Activated CD4-positive, alpha-beta memory T cell treated with anti-CD3 and anti-CD28 coated beads for 36 hours (primary cell): ENCODE measurements at places on chromosomes 16 and 17. TPM values are rescaled to one million over a fixed set of nuclear protein-coding genes. Genes with fewer than 3 reads are reported as not detected.

GRCh38 chr17:82014432-82014831 lies 8.2 kb downstream of the CENPX start:
- no peak overlapping the region for H3K27ac ChIP-seq
- H3K36me3 ChIP-seq, result no peaks in the 10 kb centered on the region
- H3K4me3 ChIP-seq, result no peak overlapping the region

ZNF276 gene
- 22.1 TPM for total RNA-seq

DNA sequence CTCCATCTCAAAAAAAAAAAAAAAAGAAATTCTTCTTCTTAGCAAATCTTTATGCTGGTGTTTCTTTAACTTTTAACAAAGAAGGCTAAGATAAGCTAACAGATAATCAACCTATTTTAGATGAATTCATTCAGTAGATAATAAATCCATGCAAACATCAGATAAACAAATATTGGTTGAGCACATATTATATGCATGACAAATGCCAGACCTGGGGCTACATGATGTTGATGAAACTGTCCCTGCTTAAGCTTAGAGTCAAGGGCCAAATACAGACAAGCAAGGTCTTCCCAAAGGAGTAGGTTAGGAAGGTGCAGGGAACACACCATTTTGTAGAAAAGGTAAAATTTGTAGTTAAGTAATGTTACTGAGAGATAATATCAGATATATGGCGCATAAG lies 6.7 kb upstream of the MAP2K6 start:
- H3K36me3 ChIP-seq, result no peaks in the 10 kb centered on the region
- H3K4me1 ChIP-seq, result peaks cover 5% of the 10 kb centered on the region
- DNase-seq, result no peak
- peaks cover 2% of the 10 kb centered on the region for H3K27me3 ChIP-seq
- no peak overlapping the region for H3K4me3 ChIP-seq

DNA sequence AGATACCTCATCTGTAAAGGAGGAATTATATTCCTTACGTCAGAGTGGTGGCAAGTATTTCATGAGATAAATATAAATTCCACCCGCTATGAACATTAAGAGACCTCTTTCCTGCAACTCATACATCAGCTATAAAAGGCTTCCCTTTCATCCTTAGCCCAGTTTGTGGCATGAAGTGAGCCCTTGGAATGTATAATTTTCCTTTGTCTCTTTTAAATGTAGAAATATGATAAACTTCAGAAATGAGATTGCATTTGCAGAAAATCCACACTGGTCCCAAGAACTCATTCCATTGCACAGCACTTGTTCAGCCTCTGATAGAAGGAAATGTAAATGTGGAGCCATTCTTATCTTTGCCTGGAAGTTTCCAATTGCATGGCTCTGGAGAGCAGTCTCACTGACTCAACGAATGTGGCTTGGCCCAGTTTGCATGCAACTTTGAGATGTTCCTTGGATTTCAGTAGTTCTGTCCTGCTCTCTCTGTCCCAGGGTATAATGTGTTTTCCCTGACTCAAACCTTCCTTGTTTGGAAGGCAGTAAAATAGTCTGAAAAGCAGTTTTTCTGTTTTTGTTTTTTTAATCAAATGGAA lies 746.4 kb downstream of the CDH11 start:
- H3K27me3 ChIP-seq, result no peaks in the 10 kb centered on the region
- no peak overlapping the region for H3K4me3 ChIP-seq
- no peak overlapping the region for H3K27ac ChIP-seq
- H3K4me1 ChIP-seq, result no peaks in the 10 kb centered on the region
- no peak for DNase-seq
- H3K36me3 ChIP-seq, result no peaks in the 10 kb centered on the region

- no peak overlapping the region for H3K27ac ChIP-seq
- DNase-seq, result no peak
- peaks cover 14% of the 10 kb centered on the region for H3K36me3 ChIP-seq
- no peak overlapping the region for H3K4me3 ChIP-seq
- H3K4me1 ChIP-seq, result peaks cover 30% of the 10 kb centered on the region
- no peaks in the 10 kb centered on the region for H3K27me3 ChIP-seq
Measured at GRCh38 chr16:4647644-4647980, 23.0 kb downstream of the MGRN1 start.

DNA sequence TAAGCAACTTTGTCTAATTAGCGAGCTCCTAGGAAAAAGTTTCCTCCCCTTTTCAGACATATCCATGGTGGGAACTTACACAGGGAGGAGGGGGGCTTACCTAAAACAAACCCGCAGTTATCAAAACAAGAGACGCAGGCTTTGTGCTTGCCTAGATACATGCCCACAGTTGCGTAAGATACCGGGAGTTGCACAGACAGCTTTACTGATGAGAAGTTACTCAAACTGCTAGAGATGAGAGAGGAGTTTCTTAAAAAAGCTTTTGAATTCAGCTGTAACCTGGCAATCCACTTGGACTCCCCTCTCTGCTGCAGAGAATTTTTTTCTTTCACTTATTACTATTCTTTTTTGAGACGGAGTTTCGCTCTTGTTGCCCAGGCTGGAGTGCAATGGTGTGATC lies 6.8 kb upstream of the ZP2 start:
- no peak overlapping the region for H3K27ac ChIP-seq
- no peak overlapping the region for H3K4me3 ChIP-seq
- H3K4me1 ChIP-seq, result no peaks in the 10 kb centered on the region
- H3K36me3 ChIP-seq, result no peaks in the 10 kb centered on the region

DNA sequence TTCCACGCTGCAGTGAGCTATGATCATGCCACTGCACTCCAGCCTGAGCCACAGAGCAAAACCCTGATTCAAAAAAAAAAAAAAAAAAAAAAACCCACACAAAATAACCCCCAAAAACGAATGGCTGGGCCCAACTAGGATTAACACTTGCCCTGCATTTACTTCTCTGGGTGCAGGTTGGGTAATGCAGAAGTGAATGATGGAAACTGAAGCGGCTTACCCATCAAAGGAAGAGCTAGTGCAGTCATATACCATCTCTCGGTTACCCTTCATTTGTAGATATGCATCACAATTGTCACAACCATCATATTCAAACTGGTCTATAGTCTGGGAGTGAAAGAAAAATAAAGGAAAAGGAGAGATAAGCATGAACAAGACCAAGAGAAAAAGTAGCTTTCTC lies 819 bp downstream of the SUPT4H1 start:
- peak overlapping the region; percentile 100 for H3K4me3 ChIP-seq
- peaks cover 62% of the 10 kb centered on the region for H3K36me3 ChIP-seq
- peak; percentile 43 for DNase-seq
- peaks cover 60% of the 10 kb centered on the region for H3K4me1 ChIP-seq

KREMEN2 gene
- total RNA-seq, result not detected

NOG gene
- not detected for total RNA-seq

PRSS36 gene
- not detected for total RNA-seq

- peak; percentile 86 for DNase-seq
- peaks cover 76% of the 10 kb centered on the region for H3K4me1 ChIP-seq
- H3K27me3 ChIP-seq, result no peaks in the 10 kb centered on the region
- peak overlapping the region; percentile 80 for H3K27ac ChIP-seq
Measured at GRCh38 chr17:80866050-80866793, 125.4 kb upstream of the CHMP6 start.

CPNE7 gene
- total RNA-seq, result 6.2 TPM

DNA sequence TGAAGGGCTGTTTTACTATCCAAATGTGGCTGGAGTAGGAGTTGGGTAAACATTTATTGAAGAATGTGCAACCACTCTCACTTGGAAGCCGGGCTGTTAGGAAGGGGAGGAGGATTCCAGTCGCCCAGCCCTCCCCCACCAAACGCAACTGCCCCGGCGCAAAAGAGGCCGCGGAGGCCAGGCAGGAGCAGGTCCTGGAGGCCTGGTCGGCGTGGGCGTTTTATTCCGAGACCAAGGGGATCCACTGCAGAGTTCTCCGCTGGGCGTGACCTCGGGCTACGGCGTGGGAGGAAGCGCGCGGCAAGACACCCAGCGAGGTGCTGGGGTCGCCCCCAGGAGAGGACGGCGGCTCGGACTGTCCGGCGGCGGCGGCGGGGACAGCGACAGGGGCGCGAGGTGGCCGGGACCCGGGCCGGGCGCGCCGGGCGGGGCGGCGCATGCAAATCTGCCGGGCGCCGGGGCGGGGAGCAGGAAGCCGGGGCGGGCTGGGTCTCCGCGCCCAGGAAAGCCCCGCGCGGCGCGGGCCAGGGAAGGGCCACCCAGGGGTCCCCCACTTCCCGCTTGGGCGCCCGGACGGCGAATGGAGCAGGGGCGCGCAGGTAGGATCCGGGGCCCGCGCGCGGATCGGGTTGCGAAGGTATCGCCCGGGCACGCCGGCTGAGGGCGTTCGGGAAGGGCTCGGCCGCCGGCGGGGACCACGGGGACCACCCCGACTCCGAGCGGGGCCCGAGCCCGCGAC lies at the start of gene IL4R:
IL4R (plus strand) TSS at position 553 of the 739 bp plus-strand sequence. CDS start 26,230 bp downstream, outside the sequence.
- peaks cover 28% of the 10 kb centered on the region for H3K36me3 ChIP-seq
- DNase-seq, result peak; percentile 86
- no peaks in the 10 kb centered on the region for H3K27me3 ChIP-seq
- H3K27ac ChIP-seq, result peak within 1 kb of the TSS; percentile 96
- peaks cover 41% of the 10 kb centered on the region for H3K4me1 ChIP-seq

- H3K36me3 ChIP-seq, result peaks cover 20% of the 10 kb centered on the region
- no peak overlapping the region for H3K4me3 ChIP-seq
- H3K27me3 ChIP-seq, result no peaks in the 10 kb centered on the region
- H3K27ac ChIP-seq, result no peak overlapping the region
- DNase-seq, result no peak
Measured at GRCh38 chr17:69268543-69269014, 40.0 kb upstream of the ABCA10 start.

SYNGR3 gene
- 12.4 TPM for total RNA-seq

DNA sequence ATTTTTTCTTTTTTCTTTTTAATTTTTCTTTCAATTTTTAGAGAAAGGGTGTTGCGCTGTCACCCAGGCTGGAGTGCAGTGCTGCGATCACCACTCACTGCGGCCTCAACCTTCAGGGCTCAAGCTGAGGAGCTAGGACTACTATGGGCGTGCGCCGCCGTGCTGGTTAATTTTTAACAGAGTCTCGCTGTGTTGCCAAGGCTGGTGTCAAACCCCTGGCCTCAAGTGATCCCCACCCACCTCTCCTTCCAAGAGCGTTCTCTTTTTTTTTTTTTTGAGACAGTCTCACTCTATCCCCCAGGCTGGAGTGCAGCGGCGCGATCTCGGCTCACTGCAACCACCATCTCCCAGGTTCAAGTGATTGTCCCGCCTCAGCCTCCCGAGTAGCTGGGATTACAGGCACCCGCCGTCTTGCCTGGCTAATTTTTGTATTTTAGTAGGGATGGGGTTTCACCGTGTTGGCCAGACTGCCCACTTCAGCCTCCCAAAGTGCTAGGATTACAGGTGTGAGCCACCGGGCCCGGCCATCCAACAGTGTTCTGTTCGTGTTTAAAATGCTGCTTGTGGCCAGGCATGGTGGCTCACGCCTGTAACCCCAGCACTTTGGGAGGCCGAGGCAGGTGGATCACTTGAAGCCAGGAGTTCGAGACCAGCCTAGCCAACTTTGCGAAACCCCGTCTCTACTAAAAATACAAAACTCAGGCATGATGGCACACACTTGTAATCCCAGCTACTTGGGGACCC lies 14.5 kb upstream of the RPL13 start:
- no peak for DNase-seq
- H3K27me3 ChIP-seq, result no peaks in the 10 kb centered on the region
- H3K27ac ChIP-seq, result no peak overlapping the region
- H3K4me3 ChIP-seq, result no peak overlapping the region
- peaks cover 18% of the 10 kb centered on the region for H3K4me1 ChIP-seq

DNA sequence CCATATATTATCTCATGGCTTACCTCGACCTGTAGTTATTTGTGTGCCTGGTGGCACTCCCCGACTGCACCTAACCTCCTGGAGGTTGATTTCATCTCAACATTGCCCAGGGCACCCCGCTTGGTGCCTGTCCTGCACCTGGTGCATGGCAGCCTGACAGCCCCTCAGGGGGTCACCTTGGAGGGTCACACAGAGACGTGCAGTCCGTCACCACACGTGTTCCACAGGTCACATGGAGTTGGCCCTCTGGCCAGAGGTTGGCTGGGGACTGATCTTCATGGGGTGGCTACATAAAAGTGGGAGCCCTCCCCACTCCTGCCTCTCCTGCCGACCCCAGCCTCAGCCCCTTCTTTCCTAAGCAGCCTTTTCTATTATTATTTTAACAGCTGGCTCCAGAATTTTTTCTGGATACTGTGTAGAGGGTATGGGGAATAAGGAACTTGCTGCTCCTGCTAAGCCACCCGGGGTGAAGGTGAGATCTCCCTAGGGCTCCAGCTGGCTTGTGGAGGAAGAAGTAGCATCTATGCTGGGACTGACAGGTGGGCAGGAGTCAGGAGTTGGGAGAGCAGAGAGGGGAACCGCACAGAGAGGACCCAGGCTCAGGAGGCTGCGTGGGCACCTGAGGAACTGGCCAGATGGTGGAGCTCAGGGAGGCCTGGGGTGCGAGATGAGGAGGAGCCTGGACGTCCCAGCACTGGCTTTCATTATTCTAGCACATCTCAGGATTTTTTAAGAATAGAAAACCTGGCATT lies 12.5 kb upstream of the NKD1 start:
- no peak overlapping the region for H3K4me3 ChIP-seq
- H3K27ac ChIP-seq, result no peak overlapping the region
- no peaks in the 10 kb centered on the region for H3K36me3 ChIP-seq

- H3K27me3 ChIP-seq, result peaks cover 13% of the 10 kb centered on the region
- H3K27ac ChIP-seq, result no peak overlapping the region
- peak overlapping the region; percentile 26 for H3K4me3 ChIP-seq
- H3K36me3 ChIP-seq, result no peaks in the 10 kb centered on the region
- H3K4me1 ChIP-seq, result peaks cover 35% of the 10 kb centered on the region
Measured at GRCh38 chr17:77692571-77693161, 265.8 kb upstream of the TNRC6C start.

DNA sequence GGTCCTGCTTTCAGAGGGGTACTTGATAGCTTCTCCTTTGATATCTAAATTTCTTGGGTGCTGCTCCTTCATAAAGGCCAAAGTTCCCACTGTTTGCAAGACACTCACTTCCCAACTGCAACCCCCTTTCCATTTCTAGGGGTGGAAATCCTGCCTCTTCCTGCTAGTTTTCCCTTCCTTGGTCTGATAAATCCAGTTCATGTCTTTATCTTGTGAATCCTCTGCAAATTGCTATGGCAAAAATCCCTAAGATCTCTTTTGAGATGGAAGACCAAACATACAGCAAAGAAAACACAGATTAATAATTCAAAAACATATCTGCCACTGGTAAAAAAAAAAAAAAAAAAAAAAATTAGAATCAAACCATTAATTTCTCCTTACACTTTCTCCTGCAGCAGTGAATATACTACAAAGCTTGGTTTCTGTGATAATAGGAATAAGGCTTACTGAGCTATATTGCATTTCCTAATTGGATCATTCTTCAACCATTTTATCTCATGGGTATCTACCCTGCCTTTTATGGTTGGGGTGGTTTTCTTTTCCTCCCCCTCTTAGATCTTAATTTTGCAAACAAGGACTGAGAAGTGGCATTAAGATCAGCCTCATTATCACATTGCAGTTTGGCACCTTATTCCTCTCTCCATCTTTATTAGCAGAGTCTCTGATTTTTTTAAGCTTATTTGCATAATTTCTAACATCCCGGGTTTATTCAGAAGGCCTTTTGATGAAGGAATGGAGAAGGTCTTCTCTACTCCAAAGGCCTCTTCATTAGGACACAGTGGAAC lies 439.1 kb downstream of the XYLT1 start:
- peaks cover 17% of the 10 kb centered on the region for H3K36me3 ChIP-seq
- DNase-seq, result no peak

KRTAP4-5 gene
- not detected for total RNA-seq

- H3K36me3 ChIP-seq, result no peaks in the 10 kb centered on the region
- DNase-seq, result no peak
- no peaks in the 10 kb centered on the region for H3K4me1 ChIP-seq
- no peak overlapping the region for H3K4me3 ChIP-seq
- H3K27me3 ChIP-seq, result no peaks in the 10 kb centered on the region
Measured at GRCh38 chr16:47877166-47877565, 278.6 kb downstream of the ABCC12 start.

GRCh38 chr16:29680180-29680598 lies 1.2 kb downstream of the QPRT start:
- H3K4me3 ChIP-seq, result peak overlapping the region; percentile 60
- no peak for DNase-seq
- H3K36me3 ChIP-seq, result no peaks in the 10 kb centered on the region

FAM20A gene
- total RNA-seq, result not detected
